ENCODE measurements at places on chromosomes 7 and 10. TPM values are rescaled to one million over a fixed set of nuclear protein-coding genes. Genes with fewer than 3 reads are reported as not detected.

- peaks cover 8% of the 10 kb centered on the region for H3K27me3 ChIP-seq
- H3K4me3 ChIP-seq: no peak overlapping the region
- H3K36me3 ChIP-seq: no peaks in the 10 kb centered on the region
- peaks cover 29% of the 10 kb centered on the region for H3K4me1 ChIP-seq
- H3K27ac ChIP-seq: no peak overlapping the region
These were observed 166.6 kb downstream of the KIF20B start for GRCh38 chr10:89867964-89868363.

DNA sequence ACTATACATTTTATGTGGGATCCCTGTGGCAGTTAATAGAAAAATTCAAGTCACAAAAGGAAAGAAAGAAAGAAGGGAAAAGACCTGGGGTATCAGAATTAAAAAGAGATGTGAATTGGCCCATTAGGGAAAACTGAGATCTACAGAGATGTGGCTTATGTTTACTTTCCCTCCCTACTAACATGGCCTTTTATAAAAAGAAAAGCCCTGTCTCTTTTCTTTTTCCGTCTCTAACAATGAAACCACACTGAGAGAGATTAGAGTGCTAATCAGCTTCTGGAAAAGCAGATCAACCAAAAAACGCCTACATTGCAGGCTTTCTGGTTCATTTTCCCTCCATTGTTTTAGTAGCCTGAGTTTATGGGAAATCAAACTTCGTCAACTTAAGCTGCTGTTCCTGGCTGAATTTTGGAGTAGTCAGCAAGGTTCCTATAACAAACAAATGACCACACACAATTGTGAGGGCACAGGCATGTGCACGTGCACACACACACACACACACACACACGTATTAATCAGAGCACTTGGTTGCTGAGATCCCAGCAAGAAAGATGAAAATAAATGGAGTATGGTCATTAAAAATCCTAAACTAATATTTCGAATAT, 235.1 kb downstream of the SORCS1 start:
- no peak overlapping the region for H3K27ac ChIP-seq
- no peak for DNase-seq
- H3K27me3 ChIP-seq: peaks cover 5% of the 10 kb centered on the region
- peaks cover 6% of the 10 kb centered on the region for H3K4me1 ChIP-seq
- no peak overlapping the region for H3K4me3 ChIP-seq
- no peaks in the 10 kb centered on the region for H3K36me3 ChIP-seq

DNA sequence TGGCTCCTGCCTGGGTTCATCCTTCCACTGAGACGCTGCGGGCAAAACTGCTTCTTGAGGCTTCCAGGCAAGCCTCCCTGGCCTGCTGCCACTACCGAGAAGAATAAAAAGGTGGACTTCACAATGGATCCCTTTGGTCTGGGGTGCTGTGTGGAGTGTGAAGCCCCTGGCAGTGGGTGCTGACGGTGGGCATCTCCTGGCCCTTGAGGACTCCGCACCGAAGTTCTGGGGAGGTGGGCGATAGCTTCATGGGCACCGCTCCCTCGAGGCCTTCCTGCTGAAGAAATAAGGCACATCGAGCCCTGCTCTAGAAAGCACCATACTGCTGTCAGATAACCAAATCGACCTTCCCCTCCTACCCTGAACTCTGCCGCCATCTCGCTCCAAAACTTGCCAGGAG, 106.6 kb upstream of the CTBP2 start:
- no peak overlapping the region for H3K4me3 ChIP-seq
- H3K27ac ChIP-seq: no peak overlapping the region
- H3K4me1 ChIP-seq: peaks cover 25% of the 10 kb centered on the region
- no peak for DNase-seq
- no peaks in the 10 kb centered on the region for H3K36me3 ChIP-seq

GRCh38 chr10:122856902-122857301, 11.2 kb upstream of the CUZD1 start:
- no peaks in the 10 kb centered on the region for H3K36me3 ChIP-seq
- H3K4me3 ChIP-seq: no peak overlapping the region
- no peak for DNase-seq
- H3K27ac ChIP-seq: no peak overlapping the region
- H3K4me1 ChIP-seq: no peaks in the 10 kb centered on the region
- H3K27me3 ChIP-seq: peaks cover 35% of the 10 kb centered on the region

DNA sequence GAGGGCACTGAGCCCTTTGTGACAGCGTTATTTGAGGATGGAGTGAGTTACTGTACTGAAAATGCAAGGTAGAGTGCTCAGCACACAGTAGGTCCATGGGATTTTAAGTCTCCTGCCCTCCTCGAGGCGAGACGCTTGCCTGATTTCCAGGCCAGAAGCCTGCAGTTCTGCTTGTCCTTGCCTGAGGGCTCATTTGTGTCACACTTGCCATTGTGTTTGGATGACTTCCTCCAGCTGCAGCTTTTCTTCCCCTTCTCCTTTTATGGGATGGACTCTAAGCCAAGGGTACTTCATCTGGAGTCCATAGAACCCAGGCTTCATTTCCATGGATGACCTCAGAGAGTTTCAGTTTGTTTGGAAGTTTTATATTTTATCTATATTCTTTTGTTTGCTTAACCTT, 304.2 kb upstream of the BMPER start:
- H3K27ac ChIP-seq: no peak overlapping the region
- no peaks in the 10 kb centered on the region for H3K27me3 ChIP-seq

- DNase-seq: no peak
- H3K27me3 ChIP-seq: peaks cover 30% of the 10 kb centered on the region
- H3K4me3 ChIP-seq: no peak overlapping the region
- H3K27ac ChIP-seq: no peak overlapping the region
These were observed 124.7 kb upstream of the CARD11 start for GRCh38 chr7:3168370-3168769.

DNA sequence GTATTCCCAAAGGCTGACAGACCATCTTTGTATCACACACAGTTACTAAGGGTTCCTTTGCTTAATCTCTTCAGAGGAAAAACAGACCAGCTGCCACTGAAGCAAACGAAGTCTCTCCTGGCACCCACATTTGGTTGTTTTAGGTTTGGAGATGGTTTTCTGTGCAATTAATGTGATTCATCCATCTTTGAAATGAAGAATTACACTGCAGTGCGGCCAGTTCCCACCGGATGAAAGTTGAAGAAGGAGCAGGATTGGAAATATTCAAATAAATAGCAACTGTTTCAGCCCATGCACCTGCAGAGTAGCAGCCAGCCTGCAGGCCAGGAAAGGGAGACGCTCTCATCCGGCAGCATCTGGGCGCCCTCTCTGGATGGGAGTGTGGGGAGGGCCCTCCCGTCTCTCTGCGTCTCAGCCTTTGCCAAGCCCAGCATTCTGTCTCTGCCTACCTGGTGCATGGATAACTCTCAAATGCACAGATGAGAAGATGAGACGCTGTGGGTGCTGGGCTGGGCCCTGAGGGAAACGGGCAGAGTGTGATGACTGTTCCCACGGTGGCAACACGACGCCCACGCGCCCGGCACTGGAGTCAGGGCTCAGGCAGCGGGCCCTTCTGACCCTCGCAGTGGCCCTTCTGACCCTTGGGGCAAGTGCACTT, 214.0 kb downstream of the PTPRN2 start:
- H3K27ac ChIP-seq: no peak overlapping the region
- H3K4me3 ChIP-seq: no peak overlapping the region
- H3K27me3 ChIP-seq: peaks cover 3% of the 10 kb centered on the region
- no peak for DNase-seq
- no peaks in the 10 kb centered on the region for H3K4me1 ChIP-seq
- H3K36me3 ChIP-seq: no peaks in the 10 kb centered on the region

GRCh38 chr10:132907821-132908620, 34.3 kb downstream of the CFAP46 start:
- no peak overlapping the region for H3K4me3 ChIP-seq
- DNase-seq: no peak
- H3K27ac ChIP-seq: no peak overlapping the region
- H3K36me3 ChIP-seq: no peaks in the 10 kb centered on the region
- peaks cover 5% of the 10 kb centered on the region for H3K4me1 ChIP-seq

CYP3A5 gene
- total RNA-seq: 9.2 TPM

All from mesothelial cell of epicardium (in vitro differentiated cells).